SJCRH30 (cell line): ENCODE measurements at places on chromosomes 5 and 9.

DNA sequence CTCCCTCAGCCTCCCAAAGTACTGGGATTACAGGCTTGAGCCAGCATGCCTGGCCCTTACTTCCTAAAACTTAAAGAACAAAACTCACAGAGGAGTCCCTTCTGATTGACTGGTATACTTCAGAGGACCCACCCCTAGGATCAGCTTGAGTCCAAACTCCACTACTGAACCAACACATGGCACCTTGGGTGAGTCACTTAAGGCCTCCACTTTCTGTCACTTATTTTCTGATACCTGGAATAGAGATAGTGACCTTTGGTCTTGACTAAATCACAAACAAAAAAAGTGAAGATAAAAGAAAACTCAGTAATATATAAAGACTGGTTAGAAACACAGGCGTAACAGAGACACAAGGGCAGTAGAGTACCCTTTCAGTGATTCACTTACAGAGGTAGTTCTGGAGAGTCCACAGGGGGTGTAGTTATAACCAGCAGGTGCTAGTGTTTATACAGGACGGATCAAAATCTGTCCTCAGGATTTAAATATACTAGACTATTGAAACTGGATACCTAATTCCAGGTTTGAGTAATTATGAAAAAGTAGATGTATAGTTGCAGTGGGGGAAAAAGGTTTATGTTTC, 274.3 kb upstream of the ANKRD55 start:
- no peak for DNase-seq

DNA sequence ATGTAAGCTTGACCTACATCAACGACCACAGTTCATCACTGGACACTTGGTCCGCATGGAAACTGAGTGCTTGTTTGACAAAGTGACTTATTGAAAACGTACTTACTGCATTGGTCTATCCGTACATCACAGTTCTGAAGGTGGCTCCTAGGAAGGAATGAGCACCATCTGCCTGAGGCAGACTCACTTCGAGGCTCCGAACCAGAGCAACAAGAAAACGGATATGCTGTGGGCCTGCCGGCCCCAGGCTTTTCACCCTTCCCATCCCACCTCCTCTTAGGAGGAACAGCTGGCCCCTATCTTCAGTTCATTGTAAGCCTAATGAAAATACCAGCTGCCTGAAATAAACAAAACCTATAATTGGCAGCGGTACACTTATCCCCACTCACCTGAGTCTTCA, 67.2 kb upstream of the TSLP start:
- DNase-seq, result no peak

- no peak for DNase-seq
Observed at GRCh38 chr5:39765366-39765765, 340.6 kb upstream of the DAB2 start.

GRCh38 chr9:105157171-105157583, 87.3 kb upstream of the SLC44A1 start:
- DNase-seq, result peak; percentile 55

DNA sequence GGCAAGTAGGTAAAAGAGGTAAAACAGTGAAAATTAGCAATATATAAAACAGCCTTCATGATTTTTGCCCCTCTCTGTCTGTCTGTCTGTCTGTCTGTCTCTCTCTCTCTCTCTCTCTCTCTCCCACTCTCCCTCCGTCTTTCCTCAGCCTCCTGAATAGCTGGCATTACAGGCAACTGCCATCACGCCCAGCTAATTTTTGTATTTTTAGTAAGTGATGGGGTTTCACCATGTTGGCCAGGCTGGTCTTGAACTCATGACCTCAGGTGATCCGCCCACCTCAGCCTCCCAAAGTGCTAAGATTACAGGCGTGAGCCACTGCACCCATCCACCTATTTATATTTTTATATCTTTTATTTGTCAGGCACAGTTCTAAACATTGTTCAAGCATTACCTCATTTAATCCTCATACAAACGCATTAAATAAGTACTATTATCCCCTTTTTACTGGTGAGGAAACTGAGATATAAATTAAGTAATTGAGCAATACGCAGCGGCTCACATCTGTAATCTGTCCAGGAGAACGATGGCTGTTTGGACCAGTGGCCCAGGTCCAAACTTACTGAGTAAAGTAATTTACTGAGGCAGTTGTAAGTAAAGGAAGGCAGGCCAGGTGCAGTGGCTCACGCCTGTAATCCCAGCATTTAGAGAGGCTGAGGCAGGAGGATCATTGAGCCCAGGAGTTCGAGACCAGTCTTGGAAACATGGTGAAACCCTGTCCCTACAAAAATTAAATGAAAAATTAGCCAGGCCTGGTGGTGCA, 60.9 kb downstream of the UBE2R2 start:
- no peak for DNase-seq

GRCh38 chr9:38224941-38225340, 155.9 kb upstream of the SHB start:
- DNase-seq, result no peak

GRCh38 chr9:26606756-26607155, 285.8 kb downstream of the CAAP1 start:
- DNase-seq, result no peak
